ENCODE measurements at places on chromosomes 7 and 10. TPM values are rescaled to one million over a fixed set of nuclear protein-coding genes. Genes with fewer than 3 reads are reported as not detected.

The CCDC6 gene
- total RNA-seq: 31.2 TPM

The UTF1 gene
- not detected for total RNA-seq

The MCM10 gene
- 1.2 TPM for total RNA-seq

GRCh38 chr10:76337641-76338040, 906.2 kb downstream of the LRMDA start:
- no peak for DNase-seq

GRCh38 chr7:89503281-89503680, 651.0 kb upstream of the STEAP1 start:
- no peak for DNase-seq

DNA sequence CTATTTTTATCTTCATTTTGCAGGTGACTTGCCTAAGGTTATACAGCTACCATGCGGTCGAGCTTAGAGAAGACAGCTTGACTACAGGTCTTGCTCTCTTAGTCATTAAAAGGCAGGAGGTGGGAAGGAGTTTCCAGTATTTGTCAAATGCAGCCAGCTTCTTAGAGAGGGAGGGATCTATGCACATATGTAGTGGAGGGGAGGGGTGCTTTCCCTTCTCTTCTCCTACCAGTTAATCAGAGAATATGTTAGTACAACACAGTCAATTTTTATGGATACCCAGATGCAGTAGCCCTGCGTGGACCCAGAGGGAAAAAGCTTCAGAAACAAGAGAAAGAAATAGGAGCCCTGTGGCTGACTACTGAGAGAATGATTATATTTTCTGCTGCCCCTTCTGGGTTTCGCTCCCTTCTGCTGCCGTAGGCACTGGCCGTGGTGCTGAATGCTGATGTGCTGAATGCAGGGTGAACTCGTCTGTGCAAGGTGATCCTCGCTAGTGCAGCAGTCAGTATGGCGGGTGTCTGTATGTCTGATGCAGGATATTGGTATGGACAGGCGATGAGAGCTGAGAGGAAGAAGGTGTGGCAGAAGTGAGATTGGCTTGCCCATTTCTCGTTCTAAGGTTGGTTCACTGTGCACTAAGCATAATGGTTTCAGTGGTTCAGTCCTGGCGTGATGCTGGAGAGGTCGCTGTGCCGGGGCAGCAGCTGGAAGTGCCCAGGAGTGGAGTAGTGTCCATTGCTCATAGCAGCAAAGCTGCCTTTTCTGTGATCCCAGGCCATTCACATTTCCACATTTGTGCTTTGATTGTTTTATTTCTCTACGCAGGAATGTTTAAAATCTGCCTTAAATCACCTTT, 189.2 kb upstream of the PODXL start:
- DNase-seq: no peak

The CALN1 gene
- total RNA-seq: not detected

DNA sequence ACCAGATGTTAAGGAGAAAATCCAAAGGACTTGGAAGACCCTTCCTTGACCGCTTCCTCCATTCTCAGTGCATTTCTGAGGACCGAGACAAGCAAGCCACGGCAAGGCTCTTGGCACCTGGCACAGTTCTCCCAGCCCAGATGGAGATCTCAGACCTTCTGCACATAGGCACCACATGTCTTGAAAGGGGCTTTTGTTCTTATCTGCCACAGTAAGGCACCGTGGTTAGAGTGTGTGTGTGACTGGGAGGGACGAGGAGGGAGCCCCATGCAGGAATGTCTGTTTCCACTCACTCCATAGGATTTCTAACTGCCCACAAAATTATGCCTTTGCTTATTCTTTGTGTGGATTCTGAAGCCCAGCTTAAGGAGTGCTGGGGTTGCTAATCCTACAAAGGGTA, 10.3 kb upstream of the WDR86 start:
- no peak for DNase-seq

The IRF5 gene
- 17.3 TPM for total RNA-seq

The LEP gene
- 784 TPM for total RNA-seq

All from mesenteric fat pad (tissue), 1 donor.